ENCODE measurements at places on chromosomes 13 and 19.

DNA sequence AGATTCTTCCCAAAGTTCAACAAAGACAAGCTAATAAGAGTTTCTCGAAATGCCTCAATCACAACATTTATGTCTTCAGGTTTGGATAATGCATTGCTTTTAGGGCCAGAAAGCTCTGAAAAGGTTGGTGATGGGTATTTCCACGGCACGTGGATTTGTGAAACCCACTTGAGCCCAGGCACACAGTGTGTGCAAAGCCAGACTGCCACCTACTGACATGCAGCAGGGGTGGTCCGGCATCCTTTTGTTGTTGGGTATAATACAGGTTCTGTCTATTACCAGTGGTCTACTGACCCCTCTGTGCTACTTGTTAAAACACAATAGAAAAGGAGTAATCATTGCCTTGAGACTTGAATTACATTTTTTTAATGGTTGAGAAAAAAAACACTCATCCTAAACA is 225.6 kb downstream of the RAP2A start:
- DNase-seq, result no peak

DNA sequence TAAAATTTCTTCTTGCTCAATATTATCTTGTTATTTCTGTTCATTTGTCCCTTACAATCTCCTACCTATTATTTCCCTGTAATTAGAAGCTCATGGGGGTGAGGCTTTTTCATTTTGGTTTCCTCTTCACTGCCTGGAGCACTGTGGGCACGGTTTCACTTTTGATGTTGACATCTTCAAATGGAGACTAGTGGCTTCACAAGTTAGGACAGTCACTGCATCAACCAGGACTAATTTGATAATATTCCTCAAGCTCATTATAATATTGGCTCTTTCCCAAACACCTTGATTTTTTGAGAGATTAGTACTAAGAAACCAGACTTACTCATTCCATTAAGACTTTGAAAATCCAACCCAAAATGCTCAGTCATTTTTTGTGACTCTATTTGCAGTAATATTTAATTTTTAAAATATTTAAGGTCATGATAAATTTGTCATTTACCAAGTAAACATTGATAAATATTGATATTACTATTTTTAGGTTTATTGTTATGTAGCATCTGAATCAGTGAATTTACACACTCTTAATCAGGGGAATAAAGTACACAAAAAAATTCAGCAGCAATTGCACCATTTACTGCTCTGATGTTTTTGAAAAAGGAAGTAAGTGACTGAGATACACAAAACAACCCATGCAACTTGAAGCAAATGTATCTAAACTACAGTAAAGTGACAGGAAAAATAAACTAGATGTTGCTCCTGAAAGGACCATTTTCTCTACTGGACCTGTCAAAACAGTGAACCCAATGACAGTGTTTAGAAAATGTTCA is 28.8 kb upstream of the RCBTB2 start:
- DNase-seq, result no peak

GRCh38 chr13:31930901-31931522 is 100.6 kb upstream of the FRY start:
- DNase-seq, result no peak

DNA sequence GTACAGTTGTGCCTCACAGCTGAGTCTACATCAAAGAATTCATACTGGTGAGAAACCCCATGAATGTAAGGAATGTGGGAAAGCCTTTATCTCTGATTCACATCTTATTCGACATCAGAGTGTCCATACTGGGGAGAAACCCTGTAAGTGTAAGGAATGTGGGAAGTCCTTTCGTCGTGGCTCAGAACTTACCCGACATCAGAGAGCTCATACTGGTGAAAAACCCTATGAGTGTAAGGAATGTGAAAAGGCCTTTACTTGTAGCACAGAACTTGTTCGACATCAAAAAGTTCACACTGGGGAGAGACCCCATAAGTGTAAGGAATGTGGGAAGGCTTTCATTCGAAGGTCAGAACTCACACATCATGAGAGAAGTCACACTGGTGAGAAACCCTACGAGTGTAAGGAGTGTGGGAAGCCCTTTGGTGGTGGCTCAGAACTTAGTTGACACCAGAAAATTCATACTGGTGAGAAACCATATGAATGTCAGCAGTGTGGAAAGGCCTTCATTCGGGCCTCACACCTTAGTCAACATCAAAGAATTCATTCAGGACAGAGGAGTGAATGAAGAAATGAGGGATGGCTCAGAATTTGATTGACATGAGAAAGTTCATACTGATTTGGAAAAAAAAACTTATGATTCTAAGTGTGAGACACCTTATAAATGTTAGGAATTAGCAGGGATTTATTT is 80.9 kb upstream of the ZNF420 start:
- DNase-seq, result no peak

- no peak for DNase-seq
Measured at GRCh38 chr13:52001120-52001731, 10.0 kb downstream of the ATP7B start.

DNA sequence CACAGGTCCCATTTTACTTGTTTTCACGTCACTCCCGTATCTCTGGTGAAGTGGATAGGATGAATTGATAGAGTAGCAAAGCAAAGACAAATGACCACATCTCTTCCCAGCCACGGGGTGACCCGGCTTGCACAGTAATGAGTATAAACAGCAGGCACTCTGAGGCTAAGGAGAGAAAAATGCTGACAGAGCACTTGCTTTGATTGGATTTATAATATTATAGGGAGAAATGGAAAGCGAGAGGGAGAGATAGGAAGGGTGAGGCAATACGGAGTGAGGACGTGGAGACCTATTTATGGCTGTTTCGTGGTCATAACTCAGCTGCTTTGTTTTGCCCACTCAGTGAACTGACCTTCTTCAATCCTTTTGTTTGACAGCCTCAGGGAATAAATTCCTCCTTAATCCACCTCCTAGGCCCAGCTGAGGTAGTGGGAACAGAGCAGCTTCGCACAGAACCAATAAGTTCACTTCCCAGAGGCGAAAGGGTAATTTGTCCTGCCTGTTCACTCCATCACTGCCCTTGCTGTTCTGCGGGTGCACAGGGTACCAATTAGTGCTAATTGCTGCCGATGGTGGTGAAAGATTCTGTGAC is 68.6 kb downstream of the ERCC5 start:
- no peak for DNase-seq

- DNase-seq, result no peak
Measured at GRCh38 chr13:98459171-98459681, 117.7 kb downstream of the STK24 start.

DNA sequence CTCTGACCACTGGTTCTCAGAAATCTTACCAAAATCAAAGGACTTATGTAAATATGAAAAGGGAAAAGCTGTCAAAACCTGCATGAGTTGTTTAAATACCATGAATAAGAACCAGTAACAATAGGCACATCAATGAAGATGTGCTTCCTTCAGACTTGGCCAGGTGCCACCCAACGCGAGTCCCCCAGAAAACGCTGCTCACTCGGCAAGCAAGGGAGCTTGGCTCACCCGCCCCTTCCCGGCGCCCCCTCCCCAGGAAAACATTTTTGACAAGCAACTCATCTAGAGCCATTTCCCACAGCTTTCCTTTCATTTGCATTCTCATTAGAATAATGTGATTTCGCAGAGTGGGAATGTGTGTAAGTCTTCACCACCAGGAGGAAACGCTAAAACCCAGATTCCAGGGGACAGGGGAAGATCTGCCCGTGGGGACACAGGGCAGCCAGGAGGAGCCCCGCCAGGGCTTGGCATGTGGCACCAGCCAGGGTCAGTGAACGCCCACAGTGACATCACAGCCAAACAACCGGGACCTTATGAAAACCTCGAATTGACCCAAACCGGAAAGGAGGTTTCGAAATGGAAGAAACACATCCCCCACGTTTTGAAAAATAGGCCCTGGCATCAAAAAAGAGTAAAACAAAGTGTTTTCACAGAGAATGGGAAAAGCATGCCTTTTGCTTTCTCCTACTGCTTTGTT is 366.2 kb upstream of the TSHZ3 start:
- no peak for DNase-seq
